Activated CD4-positive, alpha-beta T cell treated with anti-CD3 and anti-CD28 coated beads, Interleukin-2, amount 10 ng/mL, durations not matched to agents 24 days and 14 days (primary cell): ENCODE measurements at places on chromosomes 2 and 18. TPM values are rescaled to one million over a fixed set of nuclear protein-coding genes. Genes with fewer than 3 reads are reported as not detected.

GRCh38 chr2:193253014-193253530 lies 1058.3 kb upstream of the TMEFF2 start:
- DNase-seq: no peak

- DNase-seq: no peak
Measured at GRCh38 chr2:47091118-47091517, 64.0 kb downstream of the STPG4 start.

REG1A gene
- total RNA-seq: not detected in 2 replicates

DNA sequence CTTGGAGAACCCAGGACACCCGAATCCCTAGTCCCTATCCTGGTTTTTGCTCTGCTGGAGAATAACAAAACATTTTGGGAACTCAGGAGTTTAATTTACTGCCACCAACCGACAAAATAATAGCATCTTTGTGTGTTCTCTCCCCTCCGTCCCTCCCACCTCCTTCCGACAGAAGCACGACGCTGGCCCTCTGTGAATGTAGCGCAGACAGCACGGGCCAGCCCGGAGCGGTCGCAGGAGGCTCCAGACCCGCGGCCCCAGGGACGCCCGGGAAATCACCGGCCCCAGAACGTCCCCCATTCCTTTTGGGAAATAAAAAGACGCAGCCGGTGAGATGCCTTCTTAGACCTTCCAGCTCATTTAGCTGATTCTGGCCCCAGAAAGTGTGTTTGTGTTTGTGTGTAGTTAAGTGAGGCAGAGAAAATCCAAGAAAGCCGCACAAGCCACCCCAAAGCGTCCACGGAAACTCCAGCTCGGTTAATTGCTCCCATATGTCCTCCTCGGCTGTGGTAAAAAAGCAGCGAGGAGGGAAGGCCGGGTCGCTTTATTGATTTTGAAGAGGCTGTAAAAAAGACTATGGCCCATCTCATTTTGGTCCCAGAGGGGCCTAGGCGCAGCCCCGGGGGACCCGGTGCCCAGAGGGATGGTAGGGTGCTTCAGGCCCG lies 577 bp upstream of the TANC1 start:
- no peak for DNase-seq

AQP12A gene
- total RNA-seq: not detected in 2 replicates

OR6B2 gene
- total RNA-seq: not detected in 2 replicates

GRCh38 chr18:59961070-59961469 lies 61.3 kb downstream of the PMAIP1 start:
- no peak for DNase-seq

GRCh38 chr2:62029910-62030309 lies 124.4 kb downstream of the COMMD1 start:
- DNase-seq: no peak

LRATD1 gene
- total RNA-seq: not detected in 2 replicates

DNA sequence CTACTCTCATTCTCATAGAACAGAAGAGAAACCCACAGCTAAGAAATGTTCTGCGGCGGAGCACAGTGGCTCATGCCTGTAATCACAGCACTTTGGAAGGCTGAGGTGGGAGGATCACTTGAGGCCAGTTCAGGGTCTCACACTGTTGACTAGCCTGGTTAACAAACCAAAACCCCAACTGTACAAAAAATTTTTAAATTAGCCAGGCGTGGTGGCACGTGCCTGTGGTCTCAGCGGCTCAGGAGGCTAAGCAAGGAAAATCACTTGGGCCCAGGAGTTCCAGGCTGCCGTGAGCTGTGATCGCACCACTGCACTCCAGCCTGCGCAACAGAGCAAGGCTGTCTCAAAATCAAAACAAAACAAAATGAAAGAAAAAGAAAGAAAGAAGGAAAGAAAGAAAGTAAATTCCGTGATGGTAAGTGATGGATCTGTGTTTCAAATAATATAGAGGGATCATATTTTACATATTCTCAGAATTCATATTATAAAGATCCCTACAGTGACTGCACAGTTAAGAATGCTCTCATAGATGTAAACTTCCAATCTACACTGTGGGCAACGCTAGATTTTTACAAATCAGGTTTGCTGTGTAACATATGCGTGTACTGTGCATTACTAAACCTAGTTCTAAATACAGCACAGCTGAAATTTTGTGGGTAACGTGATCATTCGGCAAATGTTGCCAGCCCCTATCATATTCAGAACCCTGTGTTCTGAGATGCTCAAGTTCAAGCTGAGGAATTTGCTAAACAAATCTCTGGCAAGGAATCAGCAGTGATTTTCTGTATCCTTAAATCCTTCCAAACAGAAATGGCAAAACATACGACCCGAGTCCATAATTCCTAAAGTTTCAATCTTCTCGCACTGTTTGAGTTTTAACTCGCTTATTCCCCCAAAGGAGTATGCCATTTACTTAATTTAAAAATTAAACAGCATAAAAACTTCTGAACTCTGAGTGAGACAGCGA lies 1.2 kb upstream of the RAB12 start:
- DNase-seq: no peak

GRCh38 chr2:38438133-38438882 lies 61.2 kb upstream of the ATL2 start:
- no peak for DNase-seq

GRCh38 chr18:56107821-56108477 lies 520.0 kb upstream of the TCF4 start:
- no peak for DNase-seq

DNA sequence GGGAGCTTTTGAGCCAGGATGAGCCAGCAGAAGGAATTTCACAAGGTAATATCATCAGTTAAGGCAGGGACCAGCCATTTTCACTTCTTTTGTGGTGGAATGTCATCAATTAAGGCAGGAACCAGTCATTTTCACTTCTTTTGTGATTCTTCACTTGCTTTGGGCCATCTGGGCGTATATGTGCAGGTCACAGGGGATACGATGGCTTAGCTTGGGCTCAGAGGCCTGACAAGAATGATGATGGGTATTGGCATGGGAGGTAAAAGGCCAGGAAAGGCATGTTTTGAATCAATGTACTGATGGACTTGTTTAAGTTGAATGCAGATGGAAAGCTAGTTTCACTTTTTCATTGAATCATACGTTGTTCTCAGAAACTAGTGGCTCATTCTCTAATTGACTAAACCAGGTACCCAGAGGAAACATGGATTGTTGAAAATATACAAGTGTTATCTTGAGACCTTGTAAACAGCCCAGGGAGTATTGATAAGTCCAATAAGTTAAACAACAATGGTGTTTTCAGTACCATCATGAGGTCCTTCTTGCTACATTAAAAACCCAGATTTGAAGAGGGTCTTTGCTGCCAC lies 1672.5 kb upstream of the DDX18 start:
- no peak for DNase-seq

DNA sequence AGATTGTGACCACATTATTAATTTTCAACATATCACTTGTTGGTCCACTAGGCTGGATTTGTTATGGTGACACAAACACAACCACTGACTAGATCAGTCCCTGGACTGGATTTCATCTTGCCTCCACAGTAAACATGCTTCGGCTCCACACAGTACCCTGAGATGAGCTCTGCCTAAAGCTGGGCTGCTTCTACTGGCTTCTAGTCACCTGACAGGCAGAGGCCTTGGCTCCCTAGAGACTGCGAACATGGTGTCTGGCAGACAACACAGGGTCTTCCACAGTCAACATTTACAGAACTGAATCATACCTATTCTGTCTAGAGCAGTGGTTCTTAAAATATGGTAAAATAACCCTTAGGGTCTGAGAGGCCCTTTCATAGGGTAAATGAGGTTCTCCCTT lies 69.2 kb downstream of the RIT2 start:
- DNase-seq: no peak

PLB1 gene
- total RNA-seq: 0.63 and 1.8 TPM in 2 replicates

- DNase-seq: no peak
Measured at GRCh38 chr2:144466637-144467036, 53.3 kb downstream of the ZEB2 start.

INPP5D gene
- 43.6 and 45.8 TPM in 2 replicates for total RNA-seq

- no peak for DNase-seq
Measured at GRCh38 chr2:207513551-207514257, 16.1 kb upstream of the CREB1 start.

FTCDNL1 gene
- total RNA-seq: 2.0 and 2.1 TPM in 2 replicates

C2orf15 gene
- 0.26 and 0.40 TPM in 2 replicates for total RNA-seq

- no peak for DNase-seq
Measured at GRCh38 chr2:120787111-120787821, 51.6 kb downstream of the GLI2 start.

DNA sequence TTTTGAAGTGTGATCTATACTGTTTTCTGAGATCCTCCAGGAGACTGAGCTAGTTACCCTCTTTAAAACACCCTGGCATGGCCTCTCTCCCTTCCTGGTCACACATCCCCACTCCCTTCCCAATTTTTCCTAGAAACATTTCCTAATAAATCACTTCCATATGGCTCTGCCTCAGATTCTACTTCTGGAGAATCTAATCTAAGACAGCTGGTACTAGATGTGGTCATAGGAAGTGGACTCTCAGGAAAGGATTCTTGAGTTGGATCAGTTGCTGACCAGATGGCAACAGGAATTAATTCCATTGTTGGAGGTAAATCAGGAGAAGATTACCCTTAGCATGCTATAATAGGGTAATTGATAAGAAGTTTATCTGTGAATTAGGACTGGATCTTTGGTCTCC lies 310.5 kb downstream of the SATB2 start:
- no peak for DNase-seq

- DNase-seq: no peak
Measured at GRCh38 chr2:69989441-69990105, 28.1 kb upstream of the ASPRV1 start.
